ENCODE measurements at places on chromosomes 2 and 18. TPM values are rescaled to one million over a fixed set of nuclear protein-coding genes. Genes with fewer than 3 reads are reported as not detected.
A peak's percentile ranks its signal among the peaks of the same experiment; 100 is the strongest.

KCNE4 gene
- total RNA-seq = 68.0 TPM

POTEJ gene
- not detected for total RNA-seq

KCNS3 gene
- 12.7 TPM for total RNA-seq

LBX2 gene
- not detected for total RNA-seq

MCM6 gene
- total RNA-seq = 111 TPM

TLX2 gene
- total RNA-seq = not detected

MYL1 gene
- total RNA-seq = not detected

SLC16A14 gene
- total RNA-seq = 3.0 TPM

GRCh38 chr2:170354388-170354787 is 176.4 kb downstream of the MYO3B start:
- peak; percentile 81 for DNase-seq

DNA sequence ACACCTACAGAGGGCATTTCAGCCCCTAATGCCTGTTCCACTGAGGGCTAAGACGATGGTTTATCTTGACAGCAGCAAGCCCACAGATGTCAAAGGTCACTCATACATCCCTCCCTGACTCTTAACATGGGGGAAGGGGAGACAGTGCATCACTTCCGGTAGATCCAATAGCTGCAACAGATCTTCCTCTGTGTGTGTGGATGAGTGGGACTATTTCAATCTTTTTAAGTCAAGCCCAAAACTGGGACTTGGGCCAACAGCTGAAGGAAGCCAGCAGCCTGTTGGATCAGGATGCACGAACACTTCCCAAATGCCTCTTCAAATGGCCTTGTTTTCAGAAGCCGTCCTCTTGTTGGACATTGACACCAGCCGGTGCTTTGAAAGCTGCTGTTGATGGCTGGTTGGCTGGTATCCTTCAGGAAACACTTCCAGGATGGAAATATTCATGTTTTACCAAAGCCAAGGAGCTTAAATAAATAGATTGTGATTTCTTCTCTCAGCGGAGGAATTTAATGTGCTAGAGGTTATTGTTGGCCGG is 59.2 kb downstream of the IL1R2 start:
- peak; percentile 17 for DNase-seq

- DNase-seq = no peak
Measured at GRCh38 chr2:31238126-31238905, 4.4 kb downstream of the EHD3 start.

DNA sequence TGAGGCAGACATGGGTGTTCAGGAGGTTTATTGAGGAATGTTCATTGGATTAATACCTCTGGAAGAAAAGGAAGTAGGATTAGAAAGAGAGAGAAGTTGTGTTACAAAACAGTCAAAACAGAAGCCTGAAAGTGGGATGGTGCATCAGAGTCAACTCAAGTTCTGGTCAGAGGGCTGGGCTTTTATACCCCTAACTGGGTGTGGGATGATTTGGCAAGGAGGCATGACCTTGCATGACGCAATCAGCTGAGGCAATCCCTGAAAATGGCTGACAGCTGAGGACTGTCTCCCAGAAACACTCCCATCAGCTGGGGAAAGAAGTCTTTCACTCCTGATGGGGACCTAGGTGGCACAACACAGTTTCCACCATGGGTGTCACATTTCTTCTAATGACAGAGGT is 818.2 kb downstream of the SATB2 start:
- no peak for DNase-seq

GRCh38 chr18:78507217-78507616 is 472.4 kb upstream of the SALL3 start:
- DNase-seq = no peak

GRCh38 chr2:153235516-153235915 is 243.0 kb downstream of the RPRM start:
- no peak for DNase-seq

GRCh38 chr18:62663731-62664336 is 51.5 kb upstream of the PHLPP1 start:
- DNase-seq = no peak

DNA sequence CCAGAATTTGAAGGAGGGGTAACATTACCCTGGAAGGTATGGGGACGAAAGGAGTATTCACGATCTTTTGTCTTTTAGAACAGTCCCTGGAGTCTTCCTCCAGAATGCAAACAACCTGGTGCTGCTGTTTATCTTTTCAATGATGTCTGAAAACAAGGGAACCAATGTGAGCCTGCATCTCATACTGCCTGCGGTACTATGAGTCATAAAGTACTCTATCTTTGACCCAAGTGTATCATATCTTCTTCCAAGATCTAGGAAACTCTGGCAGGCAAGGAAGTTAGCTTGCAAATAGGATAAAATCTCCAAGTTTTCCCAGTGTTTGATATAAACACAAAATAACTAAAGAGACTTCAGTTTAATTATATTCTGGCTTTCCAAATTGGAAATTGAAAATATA is 968.5 kb downstream of the LRP1B start:
- no peak for DNase-seq

DNA sequence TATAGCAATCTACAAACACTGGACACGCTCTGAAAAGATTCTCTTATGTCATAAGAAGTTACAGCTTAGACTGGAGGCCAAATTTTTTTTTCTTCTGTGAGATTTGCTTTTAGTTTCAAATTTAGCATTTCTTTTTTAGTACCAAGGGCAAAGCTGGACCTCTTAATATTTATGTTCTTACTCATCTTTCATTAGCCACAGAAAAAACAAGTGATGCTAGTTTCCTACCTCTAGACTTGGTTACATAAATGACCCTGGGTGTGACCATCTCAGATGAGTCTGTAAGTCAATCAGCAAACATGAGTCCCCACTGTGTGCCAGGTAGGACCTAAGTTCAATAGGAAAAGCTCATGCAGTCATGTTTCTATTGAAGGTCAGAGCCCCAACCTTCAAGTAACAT is 94.4 kb downstream of the MEP1B start:
- DNase-seq = no peak

All from A673 (cell line).